ENCODE measurements at places on chromosomes 4 and X.

- no peak for DNase-seq
Observed at GRCh38 chr4:110003401-110004187, 90.9 kb downstream of the EGF start.

DNA sequence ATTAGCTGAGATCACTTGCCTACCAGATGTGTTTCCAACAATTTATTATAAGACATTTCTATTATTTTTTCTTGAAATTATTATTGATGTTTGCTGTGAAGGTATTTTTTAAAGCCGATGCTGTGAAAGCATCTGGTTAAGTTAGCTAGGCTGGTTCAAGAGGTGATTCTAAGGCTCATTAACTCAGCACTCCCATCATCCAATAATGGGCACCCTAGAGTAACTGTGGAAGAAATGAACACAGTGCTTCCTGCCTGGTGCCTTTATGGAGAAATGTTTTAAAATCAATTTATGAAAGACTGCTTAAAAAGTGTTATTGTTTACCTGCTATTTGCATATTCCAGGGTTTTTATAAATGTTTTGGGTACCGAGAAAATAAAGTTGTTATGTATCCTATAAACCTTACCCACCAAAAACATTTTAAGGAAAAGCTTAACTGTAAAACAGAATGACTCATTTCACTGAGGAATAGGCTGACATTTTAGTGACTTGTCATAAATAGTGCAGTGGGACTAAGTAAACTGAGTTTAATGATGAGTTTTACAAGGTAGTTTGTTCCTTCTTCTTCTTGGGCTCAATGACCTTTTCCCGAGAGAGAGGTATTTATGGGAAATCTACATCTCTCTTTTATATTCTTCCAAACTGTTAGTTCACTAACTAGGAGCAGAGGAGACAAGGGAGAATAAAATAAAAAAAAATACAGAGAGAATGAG, 310.0 kb upstream of the AADAT start:
- no peak for DNase-seq

- no peak for DNase-seq
Observed at GRCh38 chr4:152095701-152096070, 334.9 kb upstream of the GATB start.

GRCh38 chrX:132394591-132394990, 94.2 kb downstream of the MBNL3 start:
- no peak for DNase-seq

DNA sequence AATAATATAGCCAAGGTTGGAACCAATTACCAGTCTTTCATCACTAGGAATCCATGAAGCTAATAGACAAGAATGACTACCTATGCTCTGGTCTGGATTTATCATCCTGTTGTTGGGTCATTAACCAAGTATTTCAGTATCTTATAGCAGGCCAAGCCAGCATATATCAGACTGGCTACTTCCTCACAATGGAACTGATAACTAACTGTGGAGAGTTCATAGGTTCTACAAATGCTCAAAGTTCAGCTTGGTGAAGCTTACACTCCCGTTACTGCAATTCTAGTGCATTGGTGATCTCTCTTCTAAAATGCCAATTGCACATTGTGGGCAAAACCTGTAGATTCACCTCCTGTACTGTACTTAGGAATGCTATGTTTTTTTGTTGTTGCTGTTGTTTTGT, 4.8 kb downstream of the TRPC5OS start:
- no peak for DNase-seq

DNA sequence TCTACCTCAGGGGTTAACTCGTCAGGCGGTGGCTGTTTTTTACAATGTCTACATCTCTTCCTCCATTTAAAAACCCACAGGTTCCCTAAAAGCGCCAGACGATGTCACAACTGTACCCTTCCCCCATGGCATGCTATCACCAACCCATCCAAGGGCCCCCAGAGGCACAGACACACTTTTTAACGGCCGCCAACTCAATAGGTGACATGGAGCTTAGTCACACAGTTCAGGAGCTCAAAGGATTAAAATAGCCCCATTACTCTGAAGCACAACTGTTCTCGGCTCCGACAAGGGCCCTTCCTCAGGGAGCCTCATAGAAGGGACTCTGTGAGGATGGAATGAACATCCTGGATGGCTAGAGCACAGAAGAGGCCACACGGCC, 12.4 kb downstream of the SH3KBP1 start:
- no peak for DNase-seq

- no peak for DNase-seq
Observed at GRCh38 chrX:149495573-149496071, 9.5 kb downstream of the IDS start.

DNA sequence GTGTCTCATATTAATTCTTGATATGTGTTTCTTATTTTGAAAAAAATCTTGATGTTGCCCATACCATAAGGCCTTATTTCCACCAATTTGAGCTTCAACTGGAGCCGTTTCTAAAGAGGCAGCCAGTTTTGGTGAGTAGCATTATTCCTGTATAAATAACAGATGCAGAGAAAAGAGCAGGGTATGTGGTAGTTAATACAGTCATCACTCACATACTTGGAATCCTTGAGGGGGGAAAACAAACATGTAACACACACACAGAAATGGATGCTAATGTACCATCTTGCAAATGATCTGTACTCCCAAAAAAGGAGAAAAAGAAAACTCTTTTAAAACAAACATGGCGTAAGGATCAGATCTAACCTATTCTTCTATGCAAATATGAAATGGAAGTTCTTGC, 389.7 kb downstream of the GPM6A start:
- DNase-seq: no peak

GRCh38 chr4:70734168-70734954, 12.6 kb downstream of the RUFY3 start:
- DNase-seq: no peak

DNA sequence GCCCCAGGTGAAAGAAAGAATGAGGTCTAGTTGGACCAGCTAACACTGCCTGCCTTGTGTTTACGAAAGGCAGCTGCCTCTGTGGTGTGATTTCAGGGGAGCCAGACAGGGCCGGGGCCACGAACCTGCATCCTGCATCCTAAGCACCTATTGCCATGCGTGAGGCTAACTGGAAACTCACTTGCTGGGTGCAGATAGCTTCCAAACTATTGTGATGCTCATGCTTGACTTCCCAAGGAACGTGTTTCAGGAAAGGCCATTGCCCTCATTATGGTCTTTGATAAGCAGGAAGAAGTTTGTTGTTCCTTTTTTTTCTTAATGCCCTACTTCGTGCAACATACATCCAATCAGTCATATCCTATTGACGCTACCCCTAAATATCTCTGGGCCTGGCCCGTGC, 2.3 kb upstream of the IRF2 start:
- no peak for DNase-seq

GRCh38 chr4:101187841-101188240, 159.5 kb downstream of the PPP3CA start:
- no peak for DNase-seq

DNA sequence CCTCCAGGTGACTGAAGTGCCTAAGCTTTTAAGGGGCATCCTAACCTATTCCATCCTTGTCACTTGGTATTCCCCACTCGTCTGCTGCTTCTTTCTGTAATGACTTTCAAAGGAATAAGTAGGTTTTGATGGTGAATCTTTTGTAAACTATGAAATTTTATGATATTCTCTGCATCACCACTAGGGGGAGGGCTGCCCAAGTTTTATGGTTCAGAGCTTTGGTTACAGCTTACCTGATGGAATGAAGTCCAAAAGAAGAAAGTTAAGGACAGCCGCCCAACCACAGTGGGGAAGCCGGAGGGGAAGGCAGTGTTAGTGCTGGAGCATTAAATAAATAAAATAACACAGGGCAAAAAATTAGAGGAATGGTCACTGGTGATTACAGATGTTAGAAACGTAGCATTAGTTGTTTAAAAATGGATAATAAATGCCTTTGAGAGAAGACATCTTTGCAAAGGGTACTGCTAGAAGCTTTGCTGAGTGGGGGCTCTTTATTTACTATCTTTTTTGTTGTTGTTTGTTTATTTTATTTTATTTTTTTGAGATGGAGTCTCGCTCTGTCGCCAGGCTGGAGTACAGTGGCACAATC, 204.9 kb downstream of the GBA3 start:
- DNase-seq: no peak

- DNase-seq: no peak
Observed at GRCh38 chrX:110056419-110056818, 53.5 kb downstream of the TMEM164 start.

DNA sequence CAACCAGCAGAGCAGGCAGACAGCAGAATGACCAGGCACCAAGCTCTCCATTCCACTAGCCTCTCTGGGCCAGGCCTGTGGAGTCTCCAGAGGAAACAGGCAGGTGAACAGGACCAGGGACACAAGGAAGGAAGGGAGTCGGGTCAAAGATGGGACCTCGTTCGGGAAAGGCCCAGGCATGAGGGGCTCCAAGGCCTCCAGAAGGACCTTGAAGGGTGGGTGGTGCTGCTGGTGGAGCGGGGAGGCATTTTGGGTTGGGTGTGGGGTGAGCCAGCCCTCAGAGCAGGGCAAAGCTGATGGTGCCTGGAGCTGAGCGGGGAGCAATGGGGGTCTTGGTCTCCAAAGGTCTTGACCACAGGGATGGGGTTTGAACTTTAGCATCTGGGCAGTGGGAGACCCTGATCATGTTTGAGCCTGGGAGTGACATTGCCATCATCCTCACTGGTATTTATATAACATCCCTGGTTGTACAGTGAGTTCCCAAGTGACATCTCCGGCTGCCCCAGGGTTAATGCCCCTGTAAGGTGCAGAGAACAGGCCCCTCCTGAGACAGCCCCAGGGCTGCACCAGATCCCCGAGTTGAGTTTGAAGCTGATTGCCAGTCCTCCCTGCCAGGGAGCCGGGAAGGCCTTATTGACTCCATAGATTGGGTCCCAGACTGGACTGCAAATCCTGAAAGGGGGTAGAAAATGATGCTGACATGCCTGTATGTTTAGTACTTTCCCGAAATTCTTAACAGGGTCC, 52.7 kb downstream of the PSAPL1 start:
- DNase-seq: no peak

DNA sequence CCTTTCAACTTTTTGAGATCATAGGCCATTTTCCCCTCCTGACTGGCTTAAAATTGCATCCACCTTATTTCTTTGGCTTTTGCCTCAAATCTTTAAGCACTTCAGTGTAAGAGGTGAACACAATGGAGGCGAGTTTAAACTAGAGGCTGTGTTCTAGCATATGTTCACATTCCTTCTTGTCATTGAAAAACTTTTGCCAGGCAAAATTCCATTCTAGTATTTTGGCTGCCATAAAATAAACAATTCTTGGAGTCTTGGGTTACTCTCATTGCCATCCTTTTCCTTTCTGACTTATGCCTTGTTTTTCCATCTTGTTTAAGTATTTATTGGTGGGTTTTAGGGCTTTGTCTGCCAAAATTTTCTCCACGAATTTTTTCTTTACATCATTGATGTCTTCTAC, 137.3 kb upstream of the ANXA10 start:
- DNase-seq: no peak

- no peak for DNase-seq
Observed at GRCh38 chr4:154602404-154603020, 9.9 kb downstream of the FGG start.

GRCh38 chrX:30301963-30302362, 7.2 kb downstream of the NR0B1 start:
- no peak for DNase-seq

- no peak for DNase-seq
Observed at GRCh38 chr4:92091335-92091734, 212.4 kb upstream of the GRID2 start.

GRCh38 chr4:80182237-80182866, 15.0 kb upstream of the PRDM8 start:
- DNase-seq: no peak

- DNase-seq: no peak
Observed at GRCh38 chr4:37641886-37642849, 44.0 kb downstream of the RELL1 start.

DNA sequence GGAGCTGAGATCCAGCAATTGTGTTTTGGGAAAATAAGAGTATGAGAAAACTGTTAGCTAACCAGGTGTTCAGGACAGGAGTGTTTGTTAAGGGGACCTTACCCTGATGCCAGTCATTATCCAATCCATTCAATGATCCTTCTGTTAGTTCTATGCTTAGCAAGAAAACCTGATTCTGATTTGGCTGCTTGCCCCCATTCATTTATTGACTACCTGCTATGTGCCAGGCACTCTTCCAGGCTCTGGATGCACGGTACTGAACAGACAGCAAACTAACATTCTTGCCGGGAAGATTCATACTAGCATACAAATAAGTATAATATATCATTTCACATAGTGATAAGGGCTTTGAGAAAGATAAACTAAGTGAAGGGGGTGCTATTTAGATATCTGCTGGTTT, 1.0 kb upstream of the MECP2 start:
- no peak for DNase-seq

DNA sequence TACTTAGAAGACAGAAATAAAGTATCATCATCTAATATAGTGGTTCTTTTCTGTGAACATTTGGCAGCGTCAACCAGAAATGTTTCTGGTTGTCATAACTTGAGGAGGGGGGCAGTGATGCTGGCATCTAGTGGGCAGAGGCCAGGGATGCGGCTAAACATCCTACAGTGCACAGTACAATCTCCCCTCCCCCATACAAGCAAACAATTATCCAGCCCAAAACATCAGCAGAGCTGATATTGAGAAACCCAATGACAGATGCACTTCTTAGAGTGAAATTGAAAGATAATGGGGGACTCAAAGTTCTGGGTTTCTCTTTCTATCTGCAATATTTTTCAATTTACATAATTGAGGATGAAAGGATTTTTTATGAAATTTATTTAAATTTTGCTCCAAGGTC, 1.9 kb upstream of the EIF1AX start:
- no peak for DNase-seq

DNA sequence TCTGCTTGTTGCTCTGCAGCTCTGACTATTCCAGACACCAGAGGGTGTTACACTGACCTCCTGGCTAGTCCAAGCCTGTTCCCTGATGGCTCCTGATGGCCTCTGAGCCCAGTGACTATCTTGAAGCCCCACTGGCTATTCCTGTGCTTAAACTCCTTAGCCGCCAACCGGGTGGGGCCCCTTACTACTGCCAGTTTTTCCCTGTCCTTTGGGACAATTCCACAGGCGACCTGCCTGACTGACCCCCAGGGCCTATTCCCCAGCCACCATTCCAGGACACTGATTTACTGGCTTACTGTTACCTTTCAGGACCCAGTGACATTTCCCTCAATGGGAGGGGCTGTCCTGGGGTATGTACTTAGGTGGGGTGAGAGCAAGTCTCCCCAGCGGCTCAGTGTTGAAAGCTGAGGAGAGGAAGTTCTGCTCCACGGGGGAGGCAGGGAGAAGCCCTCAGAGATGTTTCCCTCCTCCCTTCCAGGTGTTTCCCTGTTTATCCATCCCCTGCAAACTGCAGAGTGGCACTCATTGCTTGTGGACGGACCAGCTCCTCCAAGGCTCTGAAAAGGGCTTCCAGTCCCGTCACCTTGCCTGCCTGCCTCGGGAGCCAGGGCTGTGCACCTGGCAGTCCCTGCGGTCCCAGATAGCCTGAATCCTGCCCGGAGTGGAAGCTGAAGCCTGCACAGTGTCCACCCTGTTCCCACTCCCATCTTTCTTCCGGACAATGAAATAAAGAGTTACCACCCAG, 4.0 kb downstream of the TIMP1 start:
- DNase-seq: no peak

- DNase-seq: peak; percentile 10
Observed at GRCh38 chr4:81052119-81053068, 21.9 kb downstream of the BMP3 start.

- DNase-seq: no peak
Observed at GRCh38 chr4:17189759-17190158, 291.3 kb upstream of the LDB2 start.

GRCh38 chrX:42117318-42117717, 194.0 kb upstream of the CASK start:
- DNase-seq: no peak
